SK-N-DZ (cell line): ENCODE measurements at places on chromosomes 1 and 21.

DNA sequence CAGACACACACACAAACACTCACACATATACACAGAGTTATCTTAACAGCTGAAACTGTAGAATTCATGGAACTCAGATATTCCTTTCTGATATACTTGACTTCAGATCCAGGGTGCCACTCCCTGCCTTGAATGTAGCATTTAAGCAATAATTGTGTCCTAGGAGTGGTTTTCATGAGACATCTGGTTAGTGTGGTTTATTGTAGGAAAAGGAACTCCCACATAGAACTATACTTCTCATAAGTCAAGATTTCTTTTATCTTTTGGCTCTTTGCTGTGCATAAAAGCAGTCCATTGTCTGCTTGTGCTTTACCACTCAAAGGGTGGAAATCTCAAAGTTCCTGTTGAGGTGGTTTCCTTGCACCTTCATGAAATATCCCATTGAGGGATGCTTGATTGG is 272.6 kb upstream of the SGIP1 start:
- no peak for DNase-seq

DNA sequence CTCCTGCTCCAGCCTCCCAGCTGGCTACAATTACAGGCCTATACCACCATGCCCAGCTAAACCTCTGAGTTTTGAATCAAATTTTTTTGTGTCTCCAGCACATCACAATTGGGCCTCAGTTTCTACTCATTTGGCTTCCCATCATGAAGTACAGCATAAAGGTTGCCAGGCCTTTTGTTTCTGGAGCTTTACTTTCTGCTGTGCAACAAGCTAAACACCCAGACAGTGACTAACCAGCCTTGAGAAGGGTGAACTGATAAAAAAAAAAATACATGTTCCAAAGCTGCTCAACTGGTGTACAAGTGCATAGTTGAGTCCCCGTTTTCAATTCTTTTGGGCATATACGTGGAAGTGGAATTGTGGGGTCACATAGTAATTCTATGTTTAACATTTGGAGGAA is 25.1 kb downstream of the TIAM1 start:
- DNase-seq, result no peak

GRCh38 chr1:58816747-58817221 is 32.9 kb upstream of the JUN start:
- no peak for DNase-seq

DNA sequence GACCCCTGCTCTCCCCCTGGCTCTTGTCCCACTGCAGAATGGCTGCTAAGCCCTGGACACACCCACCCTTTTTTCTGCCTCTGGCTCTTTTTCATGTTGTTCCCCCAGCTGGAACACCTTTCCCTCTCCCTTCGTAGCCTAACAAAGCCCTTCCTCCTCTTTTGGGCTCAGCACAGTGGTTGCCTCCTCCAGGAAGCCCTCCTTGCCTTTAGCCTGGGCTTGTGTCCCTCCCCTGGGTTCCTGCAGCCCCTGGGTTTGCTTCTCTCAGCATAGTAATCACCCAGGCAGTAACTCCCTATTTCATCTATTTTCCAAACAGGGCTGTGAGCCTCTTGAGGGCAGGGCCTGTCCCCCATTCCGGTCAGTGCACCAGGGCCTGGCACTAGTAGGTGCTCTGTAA is 19.8 kb upstream of the ACTL8 start:
- no peak for DNase-seq

GRCh38 chr1:6033986-6034749 is 11.5 kb upstream of the KCNAB2 start:
- peak; percentile 86 for DNase-seq

- no peak for DNase-seq
Measured at GRCh38 chr1:198880818-198881597, 242.2 kb downstream of the PTPRC start.

- DNase-seq, result no peak
Measured at GRCh38 chr1:184393962-184394361, 7.1 kb downstream of the C1orf21 start.

DNA sequence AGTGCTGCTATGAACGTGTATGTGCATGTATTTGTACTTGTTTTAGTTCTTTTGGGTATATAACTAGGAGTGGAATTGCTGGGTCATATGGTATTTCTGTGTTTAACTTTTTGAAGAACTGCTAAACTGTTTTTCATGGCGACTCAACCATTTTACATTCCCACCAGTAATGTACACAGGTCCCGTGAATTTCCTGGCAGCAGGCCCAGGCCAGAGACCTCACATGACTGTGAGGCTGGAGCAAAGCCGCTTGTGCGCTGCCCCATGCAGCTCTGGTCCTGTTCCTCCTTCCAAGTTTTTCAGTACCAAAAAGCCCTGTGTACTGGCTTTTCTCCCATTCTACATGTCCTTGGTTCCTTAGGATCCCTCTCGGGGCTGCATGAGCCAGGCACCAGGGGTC is 29.6 kb downstream of the ACOT11 start:
- no peak for DNase-seq

DNA sequence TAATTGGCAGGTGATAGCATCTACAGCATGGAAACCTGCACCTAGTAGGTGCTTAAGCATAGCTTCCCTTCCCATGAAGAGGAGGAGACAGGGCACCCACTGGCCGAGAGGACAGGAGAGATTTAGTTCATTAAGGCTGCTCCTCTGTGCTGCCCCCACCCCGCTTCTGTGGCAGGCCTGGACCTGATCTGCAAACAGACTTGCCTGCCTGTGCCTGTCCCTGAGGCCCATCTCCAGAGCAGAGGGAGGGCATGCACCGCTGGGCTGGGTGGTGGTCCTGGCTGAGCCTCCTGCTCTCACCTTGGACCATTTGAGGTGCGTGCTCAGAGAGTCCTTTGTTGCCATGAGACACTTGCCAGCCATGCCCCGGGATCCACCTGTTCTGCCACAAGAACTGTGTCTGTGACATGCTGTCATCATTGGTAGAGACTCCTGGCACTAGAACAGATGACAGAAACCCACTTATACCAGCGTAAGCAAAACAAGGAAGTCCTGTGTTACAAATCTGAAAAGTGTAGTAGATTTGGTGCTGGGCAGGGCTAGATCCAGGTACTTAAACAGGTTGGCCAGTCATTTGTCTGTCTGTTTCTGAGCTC is 55.6 kb downstream of the PTPRF start:
- DNase-seq, result no peak

DNA sequence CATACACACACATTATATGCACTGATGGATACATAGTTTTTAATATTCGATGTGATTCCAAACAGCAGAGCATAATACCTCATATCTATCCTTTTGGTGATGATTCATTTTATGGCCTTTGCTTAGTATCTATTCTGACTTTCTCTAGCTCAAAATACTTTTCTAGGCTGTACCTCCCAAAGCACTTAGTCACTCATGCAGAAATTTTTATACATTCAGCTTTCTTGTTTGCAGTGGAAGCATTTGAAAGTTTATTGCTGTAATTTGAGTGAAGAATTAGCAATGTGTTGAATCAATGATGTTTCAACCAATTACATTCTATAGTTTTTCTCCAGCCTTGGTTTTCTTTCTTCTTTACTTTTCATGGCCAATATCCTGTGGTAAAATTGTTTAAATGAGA is 66.7 kb downstream of the LBR start:
- DNase-seq, result no peak

- no peak for DNase-seq
Measured at GRCh38 chr1:113672491-113672890, 86.8 kb downstream of the PHTF1 start.

GRCh38 chr1:224168859-224169380 is 14.1 kb upstream of the DEGS1 start:
- no peak for DNase-seq

DNA sequence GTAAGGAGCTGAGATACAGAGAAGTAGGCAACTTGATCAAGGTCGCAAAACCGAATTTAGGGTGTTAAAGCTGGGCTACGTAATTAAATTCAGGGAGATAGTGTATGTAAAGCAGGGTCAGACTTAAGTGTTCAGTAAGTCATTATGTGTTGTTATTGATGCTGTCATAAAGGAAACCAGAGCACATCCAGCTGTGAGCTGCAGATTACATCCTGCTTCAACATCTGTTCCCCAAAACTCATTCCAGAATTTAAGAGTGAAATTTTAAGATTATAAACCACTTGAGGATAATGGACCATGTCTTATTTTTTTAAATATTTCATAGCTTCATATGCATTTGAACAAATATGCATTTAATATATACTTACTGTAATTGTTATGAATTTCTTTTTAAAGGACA is 49.7 kb downstream of the IVNS1ABP start:
- no peak for DNase-seq

DNA sequence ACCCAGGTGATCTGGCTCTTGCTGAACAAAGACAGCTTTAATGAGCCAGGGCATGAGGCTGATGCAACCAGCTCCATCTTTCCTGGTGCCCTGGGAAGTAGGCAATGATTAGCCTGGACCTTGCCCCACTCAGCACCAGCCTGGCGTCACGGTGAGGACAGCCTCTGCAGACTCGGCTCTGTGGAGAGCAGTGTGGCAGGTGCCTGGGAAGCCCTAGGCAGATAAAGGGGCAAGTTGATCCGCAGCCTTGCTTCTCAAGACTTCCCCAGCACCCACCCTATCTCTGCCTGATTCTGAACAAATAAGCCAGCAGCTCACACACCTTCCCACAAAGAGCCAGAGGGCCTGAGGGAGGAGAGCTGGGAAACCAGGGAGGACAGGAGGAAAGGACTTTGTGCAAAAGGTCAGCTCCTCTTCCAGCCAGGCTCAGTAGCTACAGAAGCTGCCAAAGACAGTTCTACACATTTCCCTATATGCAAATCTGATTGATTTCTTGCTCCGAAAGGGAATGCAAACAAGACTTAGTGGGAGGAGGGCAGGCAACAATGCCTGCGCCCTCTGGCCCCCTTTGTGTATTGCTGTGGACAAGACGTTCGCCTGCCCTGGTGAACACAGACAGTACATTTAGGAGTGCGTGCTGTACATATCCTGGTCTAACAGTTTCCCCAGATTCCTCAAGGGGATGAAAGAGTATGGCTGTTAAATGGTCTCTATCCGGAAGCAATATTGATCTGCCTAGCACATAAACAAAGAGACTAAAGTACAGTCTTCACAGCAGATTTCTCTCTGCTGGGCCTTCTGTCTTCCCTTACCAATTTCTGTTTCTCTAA is 63.8 kb downstream of the BCAR3 start:
- DNase-seq, result no peak

DNA sequence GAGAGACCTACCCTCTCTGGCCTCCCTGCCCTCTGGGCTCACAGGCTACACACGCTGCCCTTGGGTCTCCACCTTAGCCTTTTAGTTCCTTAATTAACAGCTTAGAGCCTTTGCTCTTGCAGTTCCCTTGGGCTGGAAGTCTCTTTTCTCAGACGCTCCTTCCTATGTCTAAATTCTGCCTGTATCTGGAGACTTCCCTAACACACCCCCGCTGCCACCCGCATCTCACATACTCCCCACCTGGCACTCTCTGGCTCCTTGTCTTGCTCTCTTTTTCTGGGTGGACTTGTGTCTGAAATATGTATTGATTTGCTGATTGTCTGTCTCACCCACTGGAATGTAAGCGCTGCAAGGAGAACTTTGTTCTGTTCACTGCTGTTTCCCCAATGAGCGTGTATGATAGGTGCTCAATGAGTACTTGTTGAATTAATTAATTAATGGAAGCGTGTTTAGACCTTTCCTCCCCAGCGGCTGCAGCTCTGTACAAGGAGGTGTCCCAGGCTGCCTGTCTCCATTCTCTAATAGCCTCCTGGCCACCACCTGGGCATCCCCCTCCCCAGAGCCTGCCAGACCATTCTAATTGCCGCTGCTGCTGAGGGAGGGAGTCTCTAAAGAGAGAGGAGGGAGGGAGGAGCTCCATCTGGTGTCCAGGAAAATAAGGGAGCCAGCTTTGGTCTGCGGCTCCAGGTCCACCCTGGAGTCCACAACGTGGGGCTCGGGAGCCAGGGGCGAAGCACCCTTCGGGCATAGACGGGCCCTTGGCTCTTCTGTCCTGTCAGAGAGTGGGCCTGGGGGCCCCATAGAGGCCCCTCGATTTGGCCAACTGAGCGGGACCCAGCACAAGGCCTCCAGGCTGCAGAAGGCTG is 95.4 kb downstream of the RNF220 start:
- DNase-seq, result peak; percentile 59

DNA sequence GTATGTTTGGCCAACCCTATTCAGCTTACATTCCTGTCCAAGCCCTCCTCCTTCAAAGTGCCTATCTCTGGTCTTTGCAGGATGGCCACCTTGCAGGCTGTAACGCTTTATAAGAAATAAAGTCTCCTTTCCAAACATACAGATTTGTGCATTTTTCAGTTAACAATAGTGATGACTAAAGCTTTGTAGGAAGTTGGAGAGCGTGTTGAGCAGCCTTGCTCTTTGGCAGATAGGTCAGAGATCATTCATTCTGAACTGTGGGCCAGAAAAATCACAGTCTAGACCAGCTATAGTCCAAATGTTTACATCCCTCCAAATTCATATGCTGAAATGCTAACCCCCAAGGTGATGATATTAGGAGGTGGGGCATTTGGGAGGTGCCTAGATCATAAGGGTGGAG is 34.0 kb upstream of the FAM89A start:
- DNase-seq, result no peak

DNA sequence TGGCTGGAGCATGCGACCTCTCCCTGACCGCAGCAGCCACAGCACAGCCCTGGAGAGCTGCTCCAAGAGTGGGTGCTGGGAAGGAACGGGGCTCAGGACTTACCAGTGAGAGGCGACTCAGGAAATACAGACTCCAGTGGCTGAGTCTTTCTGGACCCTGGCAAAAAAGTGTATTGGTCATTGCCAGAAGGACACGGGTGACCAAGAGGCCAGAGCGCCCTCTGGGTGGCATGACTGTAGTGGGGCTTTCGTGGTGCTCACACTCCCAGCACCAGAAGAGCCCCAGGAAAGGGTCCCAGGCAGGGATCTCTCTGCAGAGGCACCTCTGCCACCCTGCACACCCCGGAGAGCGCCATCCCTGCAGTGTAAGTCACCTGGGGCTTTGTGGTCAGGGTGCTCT is 8.9 kb upstream of the PRDM16 start:
- DNase-seq, result no peak

DNA sequence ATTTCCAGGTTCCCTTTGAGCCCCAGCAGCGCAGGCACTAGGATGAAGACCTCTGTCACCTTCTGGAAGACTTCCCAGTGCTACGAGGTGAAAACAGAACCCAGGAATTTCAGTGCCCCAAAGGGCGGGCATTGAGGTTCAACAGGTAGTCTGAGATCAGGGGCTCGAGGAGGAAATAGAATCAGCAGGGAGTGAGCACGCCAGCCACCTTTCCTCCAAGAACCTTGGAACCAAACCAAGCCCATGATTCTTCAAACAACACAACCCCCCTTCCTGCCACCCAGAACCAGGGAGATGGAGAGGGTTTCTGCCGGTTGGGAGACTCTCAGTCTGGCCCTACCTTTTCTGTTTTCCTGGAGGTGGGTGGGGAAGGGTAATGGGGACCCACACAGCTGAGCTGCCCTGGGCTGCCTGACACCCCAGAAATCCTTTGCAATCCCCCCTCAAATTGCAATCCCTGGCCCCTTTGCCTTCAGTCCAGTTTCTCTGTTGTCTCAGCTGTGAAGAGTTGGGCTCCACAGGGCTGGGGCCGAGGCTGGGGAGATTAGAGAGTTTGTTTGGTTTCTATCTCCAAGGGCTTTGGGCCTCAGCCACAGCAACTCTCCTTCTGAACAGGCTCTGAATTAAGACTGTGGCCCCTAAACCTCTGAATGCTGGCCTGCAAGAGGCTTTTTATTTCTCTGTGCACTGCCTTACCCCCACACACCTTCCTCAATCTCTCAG is 11.9 kb downstream of the SLC41A1 start:
- DNase-seq, result no peak

GRCh38 chr1:25216123-25216522 is 16.2 kb downstream of the SYF2 start:
- DNase-seq, result no peak
